ENCODE measurements at places on chromosomes 5 and 9.

- DNase-seq = no peak
Measured at GRCh38 chr9:4866239-4866969, 73.7 kb downstream of the RCL1 start.

DNA sequence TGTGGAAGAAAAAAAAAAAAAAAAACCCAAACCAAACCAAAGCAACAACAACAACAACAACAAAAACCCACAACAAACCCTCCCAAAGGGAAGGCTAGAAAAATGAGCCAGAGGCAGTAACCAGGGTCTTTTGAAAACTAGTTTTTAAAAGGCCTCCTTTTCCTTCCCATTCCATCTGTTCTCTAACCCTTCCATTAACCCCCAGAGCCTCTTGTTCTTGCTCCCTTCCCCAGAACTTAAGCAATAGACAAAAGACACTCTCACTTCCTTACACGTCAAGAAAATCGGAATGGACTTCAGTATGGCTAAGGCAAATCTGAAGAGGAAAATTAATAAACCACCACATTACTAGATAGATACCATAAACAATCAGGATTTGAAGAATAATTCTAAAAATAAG lies 292.8 kb downstream of the ARL15 start:
- no peak for DNase-seq

DNA sequence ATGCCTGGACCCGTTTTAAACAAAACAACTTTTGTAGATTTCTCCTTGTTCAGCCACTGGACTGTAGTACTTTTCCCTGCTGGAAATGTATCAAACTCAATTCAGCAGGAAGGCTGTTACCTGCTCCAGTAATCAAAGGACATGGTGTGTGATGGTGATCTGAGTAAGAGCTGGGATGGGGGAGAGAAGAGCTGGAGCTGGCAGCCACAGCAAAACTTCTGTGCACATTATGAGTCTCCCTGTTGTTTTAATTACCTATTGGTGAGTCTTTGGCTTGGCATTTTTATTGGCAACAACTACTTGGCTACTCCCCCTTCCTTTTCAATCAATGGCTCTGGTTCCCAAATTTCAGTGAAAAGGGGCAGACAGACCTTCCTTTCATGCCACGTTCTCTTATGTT lies 9.7 kb downstream of the NREP start:
- no peak for DNase-seq

GRCh38 chr5:38831909-38832308 lies 13.9 kb upstream of the OSMR start:
- no peak for DNase-seq

DNA sequence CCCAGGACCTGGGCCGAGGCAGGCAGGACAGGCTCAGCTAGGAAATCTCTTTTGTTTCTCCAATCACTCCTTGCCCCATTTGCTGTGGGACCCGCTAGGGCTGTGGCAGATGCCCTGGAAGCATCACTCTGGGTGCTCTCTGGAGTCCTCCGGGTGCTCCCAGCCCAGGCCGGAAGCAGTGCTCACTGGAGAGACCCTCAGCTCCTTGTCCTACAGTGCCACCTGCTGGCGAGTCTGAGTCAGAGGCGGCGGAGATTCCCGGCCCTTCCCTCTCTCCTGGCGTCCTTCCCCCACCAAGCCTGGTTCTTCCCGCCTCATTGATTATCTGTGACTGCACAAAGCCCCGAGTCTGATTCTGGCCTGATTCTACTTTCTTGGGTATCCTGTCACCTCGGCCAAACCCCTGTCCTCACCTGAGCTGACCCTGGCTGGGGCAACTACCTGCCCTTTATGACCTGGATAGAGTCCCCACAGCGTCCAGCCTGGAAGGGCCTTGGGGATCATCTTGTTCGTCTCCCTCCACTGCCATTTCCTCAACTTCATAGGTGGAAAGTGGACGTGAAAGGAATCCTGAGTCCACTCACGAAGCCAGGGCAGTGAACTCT lies 7.3 kb upstream of the BARHL1 start:
- peak; percentile 27 for DNase-seq

GRCh38 chr9:76980566-76980965 lies 38.9 kb upstream of the FOXB2 start:
- DNase-seq = no peak

DNA sequence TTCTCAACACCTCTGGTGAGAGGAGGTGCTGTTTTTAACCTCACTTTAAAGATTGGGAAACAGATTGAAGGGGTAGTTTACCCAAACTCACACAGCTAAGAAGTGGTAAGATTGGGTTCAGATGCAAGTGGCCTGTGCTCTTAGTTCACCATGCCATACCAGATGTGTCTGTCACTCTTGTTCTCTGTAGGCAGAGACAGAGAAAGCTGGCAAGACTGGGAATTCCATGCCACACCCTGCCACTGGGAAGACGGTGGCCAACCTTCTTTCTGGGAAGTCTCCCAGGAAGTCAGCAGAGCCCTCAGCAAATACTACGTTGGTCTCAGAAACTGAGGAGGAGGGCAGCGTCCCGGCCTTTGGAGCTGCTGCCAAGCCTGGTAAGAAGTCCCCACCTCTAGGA lies 11.0 kb downstream of the TCOF1 start:
- DNase-seq = no peak
